ENCODE measurements at places on chromosomes 5 and 9.

DNA sequence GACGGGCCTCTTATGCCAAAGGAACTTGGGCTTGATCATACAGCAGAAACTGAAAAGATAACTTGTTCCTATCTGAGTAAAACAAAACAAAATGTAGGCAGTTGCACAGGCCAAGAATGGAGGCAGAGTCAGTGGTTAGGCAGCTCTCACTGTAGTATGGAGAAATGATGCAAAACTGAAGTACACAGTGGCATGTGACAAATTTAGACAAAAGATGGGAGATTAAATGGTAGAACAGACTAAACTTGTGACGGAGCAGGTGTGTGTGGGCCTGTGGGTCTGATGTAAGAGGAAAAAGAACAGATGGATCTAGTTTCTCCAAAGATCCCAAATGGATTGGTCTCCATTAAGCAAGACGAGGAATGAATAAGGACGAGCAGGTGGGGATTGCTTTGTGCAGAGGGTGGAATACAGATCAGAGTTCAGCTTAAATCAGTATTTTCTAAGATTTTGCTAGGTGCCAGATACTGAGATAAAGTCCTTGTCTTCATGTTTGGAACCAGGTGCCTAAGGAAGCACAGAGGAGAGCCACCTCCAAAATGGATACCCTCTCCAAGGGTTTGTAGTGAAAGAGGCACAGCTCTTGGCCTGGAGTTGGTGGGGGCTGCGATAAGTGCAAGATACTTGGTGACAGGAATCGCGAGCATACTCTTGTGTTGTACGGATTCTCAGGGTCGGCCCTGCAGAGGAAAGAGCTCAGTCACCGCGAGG lies 722 bp upstream of the DCP2 start:
- DNase-seq, result no peak

DNA sequence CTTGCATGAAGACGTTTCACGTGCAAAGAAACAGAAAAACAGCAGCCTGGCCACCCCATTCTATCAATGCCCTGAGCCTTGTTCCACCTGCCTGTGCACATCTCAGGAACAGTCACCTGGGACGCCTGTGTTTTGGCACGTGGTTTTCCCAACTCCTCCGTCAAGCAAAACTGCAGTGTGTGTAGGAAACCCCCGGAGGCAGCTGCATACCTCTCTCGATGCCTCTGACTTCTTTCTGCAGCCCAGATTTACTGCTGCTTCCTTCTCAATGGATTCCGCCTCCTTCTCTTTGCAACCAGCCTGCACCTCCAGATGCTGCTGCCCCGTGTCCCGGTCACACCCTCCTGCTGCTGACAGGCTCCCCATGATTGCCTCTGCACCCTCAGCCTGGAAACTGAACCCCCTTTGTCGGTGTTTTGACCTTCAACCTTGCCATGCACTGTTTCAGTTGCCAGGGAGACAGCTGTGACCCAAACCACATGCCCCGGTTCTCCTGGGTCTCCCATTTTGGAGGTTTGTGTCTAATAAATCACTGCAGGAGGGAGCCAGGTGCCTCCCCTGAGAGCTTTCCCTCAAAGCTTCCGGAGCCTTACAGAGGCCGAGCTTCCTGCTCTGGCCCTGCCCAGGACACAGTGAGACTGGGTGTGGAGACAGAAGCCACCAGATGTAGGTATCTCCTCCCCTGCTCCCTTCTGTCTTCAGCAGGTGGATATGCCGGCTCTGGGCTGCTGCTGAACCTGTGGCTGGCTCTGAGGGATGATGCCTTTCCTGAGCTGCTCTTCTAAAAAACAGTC lies 395.5 kb upstream of the IRX1 start:
- DNase-seq, result no peak

DNA sequence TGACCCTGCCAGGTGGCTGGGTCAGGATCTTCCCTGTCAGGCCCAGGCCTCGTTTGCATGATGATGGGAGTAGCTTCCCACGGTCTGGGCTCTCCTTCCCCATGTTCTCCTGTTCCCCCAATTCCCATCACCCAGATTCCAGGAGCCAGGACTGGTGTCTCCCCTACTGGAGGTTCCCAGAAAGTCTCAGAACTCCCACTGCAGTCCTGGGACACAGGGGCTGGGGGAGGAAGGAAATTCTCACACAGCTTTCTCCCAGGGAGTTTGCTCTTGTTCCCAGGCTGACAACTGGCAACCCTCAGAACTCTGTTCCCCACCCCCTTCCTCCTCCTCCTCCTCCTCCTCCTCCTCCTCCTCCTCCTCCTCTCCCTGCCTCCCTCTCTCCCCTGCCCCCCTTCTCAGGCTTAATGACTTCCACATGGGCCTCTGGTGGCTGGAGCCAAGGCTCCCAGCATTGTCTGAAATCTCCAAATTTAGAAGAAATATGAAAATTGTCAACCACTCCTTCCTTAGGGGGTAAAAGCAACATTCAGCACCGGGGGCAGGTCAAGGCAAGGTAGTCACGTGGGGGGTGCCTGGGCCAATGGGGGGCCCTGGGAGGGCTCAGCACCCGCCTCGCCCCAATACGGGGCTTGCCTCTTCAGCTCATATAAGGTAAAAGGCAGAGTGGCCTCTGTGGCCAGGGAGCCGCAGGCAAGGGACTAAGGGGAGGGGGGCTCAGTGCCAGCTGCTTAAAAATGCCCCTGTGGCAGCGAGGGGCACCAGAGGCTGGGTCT lies 27.3 kb upstream of the IL17B start:
- no peak for DNase-seq

GRCh38 chr5:40690267-40690666 lies 10.6 kb downstream of the PTGER4 start:
- no peak for DNase-seq

DNA sequence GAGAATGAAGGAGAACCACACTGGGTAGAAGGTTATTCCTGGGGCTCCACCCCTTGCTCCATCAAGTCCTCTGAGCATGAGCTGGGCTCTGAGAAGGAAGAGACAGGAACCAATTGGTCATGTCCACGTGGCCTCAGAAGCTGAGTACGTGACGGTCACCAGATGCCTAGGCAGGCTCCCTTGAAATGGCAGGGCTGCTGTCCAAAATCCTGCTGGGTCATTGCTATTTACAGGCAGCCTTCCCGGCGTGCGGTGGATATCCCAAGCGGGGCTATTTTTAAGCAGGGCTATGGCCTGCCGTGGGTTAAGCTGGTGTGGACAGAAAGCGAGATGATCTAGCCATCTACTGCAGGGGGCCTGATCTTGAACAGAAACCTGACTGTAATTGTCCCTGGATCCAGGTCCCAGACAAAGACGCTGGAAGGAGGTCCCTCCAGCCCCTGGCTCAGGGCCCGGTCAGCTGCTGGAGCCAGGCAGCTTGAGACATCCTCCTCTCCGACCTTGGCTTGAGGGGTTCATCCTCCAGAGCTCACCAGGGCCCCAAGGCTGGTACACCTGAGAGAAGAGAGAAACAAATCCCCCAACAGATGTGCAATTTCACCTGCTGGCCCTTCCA lies 550 bp upstream of the CKMT2 start:
- DNase-seq, result no peak

DNA sequence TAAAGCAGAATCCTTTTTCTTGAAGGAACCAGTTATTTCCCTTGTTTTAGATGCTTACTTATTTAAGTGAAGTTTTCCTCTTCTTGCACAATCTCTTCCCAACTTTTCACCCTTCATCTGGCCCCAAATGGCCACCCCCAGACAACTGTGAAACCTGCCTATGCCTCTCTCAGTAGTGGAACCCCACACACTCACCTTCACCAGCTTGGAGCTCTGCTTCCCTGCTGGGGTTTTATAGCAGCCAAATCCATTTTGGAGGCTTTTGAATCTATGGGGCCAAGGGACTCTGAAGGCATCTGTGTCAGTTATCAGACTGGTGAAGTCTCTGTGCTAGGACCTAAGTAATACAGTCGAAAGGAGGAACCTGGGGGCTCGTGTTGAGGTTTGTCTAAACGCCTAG lies 22.9 kb upstream of the SPINK1 start:
- DNase-seq, result no peak

DNA sequence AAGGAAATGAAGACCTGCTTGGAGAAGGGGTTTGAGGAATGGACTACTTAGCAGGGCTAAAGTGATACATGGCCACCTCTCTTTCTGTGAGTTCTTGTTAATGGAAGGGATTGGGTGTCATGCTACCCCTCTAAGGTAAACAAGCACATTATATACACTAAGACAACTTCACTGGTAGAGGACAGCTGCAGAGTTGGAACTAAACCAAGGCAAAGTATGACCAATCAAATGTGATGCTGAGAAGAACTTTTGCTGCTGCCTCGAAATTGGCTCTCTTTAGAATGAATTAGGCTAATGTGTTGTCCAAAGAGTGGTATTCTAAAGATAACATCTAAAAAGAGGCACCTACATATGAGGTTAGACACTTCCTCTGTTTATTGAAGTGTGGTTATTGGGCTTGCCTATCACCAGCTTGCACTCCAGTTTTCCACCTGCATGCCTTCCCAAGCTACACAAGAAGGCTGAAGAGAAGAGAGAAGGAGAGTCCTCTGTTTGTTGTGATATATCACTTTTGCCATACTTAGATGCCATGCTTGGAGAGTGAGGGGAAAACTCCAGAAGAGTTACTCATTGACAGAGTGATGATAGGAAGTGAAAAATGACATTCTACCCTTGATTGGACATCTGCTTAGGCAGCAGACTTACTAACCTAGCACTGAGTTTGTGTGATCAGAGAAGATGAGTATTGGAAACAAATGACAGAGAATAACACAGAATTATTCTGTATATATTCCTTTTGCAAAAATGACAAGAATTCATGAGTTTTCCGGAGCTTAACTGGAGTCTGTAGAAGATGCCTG lies 536.1 kb downstream of the ZNF608 start:
- DNase-seq, result no peak

GRCh38 chr5:321230-321725 lies at the start of gene AHRR:
AHRR (plus strand) TSS chr5:321714; CDS start chr5:343903, 22,189 bp downstream.
- no peak for DNase-seq

- DNase-seq, result no peak
These were observed 525.9 kb upstream of the CLINT1 start for GRCh38 chr5:158384535-158385481.

GRCh38 chr5:58491216-58491892 lies at the start of gene GAPT:
GAPT (plus strand) TSS chr5:58491435; CDS start chr5:58494537, 3,102 bp downstream.
- DNase-seq, result no peak

DNA sequence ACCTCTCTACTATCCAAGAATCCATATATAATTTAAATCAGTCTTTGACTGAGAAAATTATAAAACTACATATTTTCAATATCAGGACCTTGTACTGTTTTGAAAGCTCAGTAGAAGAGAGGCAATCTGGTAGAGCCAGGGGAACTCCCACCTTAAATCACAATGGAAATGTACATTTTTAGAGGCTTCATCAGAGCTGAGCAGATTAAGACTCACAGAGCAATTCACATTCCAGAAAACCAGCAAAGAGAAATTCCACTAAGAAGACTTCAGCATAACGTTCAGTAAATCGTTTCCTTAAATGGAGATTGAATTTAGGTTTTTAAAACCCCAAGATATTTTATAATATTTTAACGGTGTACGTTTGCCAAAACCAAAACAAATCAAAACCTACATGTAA lies 227.8 kb upstream of the TRPM3 start:
- no peak for DNase-seq

DNA sequence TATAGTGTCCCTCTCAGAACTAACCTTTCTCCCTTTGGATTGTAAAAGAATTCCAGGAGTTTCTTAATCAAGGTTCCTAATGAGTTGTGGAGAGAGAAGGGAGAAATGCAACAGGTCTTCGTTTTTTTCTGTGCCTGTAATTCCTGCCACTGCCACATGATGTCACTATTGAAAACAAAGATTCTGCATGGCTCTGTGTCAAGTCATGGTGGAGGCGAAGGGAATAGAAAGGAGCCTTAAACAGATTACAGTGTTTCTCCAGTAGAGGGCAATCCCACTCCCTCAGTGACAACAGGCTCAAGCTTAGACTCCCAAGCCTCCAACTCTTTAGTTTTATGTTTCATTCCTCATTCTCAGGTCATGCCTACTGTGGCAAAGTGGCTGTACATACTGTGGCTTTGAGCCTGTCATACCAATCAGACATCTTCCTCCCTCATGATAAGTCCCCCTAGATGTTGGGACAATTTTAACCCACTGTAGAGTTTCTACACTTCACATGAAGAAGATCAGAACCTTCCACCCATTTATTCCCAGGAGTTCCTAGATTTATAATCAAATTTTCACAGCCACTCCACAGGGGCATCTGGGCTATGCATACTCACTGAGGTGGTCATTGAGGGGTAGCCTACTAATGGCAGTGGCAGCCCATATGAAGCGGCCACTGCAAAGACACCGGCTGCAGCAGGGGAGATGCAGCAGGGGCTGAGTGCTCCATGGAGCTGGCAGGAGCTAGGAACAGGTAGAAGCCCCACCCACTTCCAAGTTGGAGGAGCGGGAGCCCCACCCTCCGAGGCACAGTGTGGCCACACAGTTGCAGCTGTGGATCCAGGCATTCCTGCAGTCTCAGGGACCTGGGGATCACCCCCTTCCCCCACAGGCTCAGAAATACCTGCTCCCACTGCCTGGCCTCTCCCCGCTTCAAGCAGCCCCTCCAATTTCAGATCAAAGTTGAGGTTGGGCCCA lies 97.4 kb upstream of the TRIM32 start:
- no peak for DNase-seq

DNA sequence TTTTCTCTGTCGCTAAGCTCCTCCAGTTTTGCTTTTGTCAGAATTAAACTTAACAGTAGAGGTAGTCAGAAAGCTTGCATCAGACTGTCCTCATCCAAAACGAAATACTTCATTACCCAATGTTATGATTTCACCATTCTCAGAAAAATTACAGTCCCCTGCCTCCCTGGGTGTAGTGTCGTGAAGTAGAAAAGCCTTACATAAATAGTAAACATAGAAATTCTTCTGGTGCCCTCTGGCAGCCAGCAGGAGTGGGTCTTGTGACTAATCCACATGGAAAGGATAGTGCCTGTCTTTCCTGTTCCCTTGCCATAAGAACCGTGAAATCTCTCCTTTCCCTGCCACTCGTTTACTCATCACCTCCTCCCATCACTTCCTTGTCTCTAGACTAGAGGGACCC lies 230.6 kb downstream of the GNA14 start:
- DNase-seq, result no peak

- no peak for DNase-seq
These were observed 350.5 kb downstream of the SLIT3 start for GRCh38 chr5:168950241-168950951.

DNA sequence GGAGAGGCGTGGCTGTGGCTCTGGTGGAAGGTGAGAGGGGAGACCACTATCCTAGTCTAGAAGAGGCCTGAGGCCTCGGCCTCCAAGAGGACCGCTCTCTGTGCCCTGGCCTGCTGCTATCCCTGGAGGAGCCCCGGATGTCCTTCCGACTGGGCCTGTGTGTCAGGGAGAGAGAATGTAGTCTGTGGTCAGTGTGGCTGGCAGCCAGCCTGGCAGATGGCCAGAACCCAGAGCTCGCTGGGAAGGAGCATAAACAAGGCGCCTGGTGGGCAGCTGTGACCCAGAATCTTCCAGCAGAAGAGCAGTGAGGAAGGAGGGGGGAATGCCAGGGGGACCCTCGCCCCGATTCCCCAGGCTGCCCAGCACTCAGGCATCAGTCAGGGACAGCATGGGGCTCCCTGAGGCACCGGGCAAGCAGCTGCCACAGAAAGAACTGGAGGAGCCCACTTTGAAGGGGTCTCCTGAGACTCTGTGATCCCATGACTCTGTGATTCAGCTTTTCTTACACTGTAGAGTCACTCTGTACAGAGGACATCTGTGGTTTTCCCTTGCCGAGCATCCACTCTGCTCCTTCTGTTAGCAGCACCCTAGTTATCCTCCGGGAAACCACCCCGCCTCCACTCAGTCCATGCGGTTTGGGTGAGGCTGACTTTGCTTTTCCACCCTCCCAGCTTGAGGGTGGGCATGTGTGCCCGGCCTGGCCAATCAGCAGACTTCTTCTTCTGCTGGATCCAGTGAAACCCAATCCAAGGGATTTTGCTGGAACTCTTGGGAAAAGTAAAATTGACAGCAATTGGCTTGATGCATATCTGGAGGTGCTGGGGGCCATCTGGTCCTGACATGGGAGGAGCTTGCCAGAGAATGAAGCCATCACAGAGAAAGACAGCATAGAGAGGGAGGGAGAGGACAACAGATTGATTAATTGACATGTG lies 46.2 kb upstream of the PWWP2A start:
- DNase-seq, result no peak

Measured in cortex of kidney (tissue), 1 donor.